CD4-positive, alpha-beta T cell treated with Interferon alpha-2 for 1 hour (primary cell): ENCODE measurements at places on chromosomes 3 and 15.

- no peak for DNase-seq
Measured at GRCh38 chr15:26941489-26941888, 29.5 kb upstream of the GABRG3 start.

- peak; percentile 61 for DNase-seq
Measured at GRCh38 chr3:32963871-32964270, 12.4 kb downstream of the CCR4 start.

DNA sequence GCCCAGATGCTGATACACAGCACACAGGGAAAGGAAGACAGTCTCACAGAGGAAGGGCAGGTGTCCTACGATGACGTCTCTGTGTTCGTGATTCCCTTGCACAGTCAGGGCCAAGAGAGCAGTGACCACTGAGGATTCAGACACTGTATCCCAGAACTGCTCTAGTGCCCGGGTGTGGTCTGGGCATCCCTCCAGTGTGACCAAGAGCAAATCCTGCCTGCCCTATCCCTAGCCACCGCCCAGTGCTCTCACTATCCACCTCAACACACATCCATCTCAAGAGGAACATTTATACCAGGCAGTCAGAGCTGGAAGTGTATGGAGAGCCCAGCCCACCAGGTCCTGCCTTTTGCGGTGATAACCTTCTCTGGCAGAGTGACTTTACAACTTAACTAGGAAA, 4.1 kb downstream of the PPM1M start:
- DNase-seq, result no peak

- no peak for DNase-seq
Measured at GRCh38 chr3:52006017-52006819, 10.5 kb upstream of the RPL29 start.

DNA sequence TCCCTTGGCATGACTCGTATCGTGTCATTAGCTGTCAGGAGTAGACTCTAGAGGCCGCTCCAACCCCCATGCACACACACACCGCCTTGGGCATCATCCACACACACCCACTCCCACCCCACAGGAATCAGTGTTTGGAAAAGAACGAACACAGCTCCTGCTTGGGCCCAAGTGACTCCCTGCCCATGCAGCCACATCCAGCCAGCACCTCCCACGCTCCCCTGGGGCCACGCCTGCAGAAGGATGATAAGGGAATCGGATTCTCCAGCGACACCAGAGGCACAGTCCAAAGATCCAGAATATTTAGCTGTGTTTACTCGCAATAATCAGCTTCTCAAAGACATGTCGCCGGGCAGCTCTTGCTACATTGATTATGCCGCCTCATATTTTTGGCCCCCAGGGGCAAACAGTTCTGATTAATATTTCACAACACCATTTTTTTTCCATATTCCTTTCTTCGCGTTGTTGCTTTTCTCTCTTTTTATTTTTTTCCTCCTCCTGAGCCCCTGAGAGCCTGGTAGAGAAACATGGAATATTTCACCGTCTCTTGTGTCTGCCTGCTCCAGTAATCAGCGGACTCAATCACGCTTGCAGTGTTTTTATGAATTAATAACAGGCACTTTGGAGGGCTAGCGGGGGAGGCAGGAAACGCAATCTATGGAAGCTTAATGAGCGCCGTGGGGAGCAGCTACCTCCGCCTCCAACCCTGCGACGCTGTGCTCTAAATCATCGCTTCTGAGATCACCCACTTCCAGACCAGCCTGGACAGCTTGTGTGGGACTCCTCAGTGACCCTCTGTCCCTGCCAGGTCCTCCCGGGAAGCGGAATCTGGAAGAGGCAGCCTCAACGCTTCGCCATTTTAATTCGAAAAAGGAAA, 221.4 kb downstream of the TLE3 start:
- no peak for DNase-seq

GRCh38 chr3:42443819-42444436, 33.5 kb upstream of the LYZL4 start:
- peak; percentile 70 for DNase-seq

GRCh38 chr3:55315396-55315795, 171.7 kb downstream of the WNT5A start:
- no peak for DNase-seq

DNA sequence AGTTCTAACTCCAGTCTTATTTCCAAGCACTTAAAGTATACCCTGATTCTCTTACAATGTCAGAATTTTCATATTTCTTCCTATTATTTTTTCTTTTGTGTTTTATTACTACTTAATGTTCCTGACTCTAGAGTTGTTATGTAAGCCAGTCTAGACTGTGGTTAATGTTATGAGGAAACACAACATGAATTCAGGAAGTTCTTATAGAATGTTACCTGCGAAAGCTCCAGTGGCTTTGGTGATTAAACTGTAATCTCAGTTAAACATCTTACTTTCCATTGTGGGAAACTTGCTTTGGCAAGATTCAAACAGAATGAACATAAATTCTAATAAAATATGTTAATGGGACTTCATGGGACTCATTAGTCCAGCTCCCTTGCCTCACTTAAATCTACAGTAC, 36.6 kb upstream of the CHL1 start:
- DNase-seq, result no peak

- DNase-seq, result peak; percentile 72
Measured at GRCh38 chr3:18725668-18726407, 300.7 kb upstream of the SATB1 start.

DNA sequence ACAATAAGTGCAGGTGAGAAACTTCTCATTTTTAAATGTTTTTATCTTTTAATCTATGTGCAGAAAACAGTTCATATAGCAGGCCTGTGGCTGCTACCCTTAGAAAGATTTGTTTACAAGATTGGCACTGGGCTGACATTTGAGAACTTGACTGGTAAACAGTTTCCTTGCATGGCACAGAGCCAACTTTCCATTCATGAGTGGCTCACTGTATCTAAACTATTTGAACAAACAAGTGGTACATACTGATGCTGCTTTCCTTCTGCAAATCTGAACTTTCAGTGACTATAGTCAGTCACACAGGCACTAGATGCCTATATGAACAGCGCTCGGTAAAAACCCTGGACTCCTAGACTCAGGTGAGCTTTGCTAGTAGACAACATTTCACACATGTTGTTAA, 6.3 kb upstream of the GTPBP8 start:
- DNase-seq, result peak; percentile 58

- DNase-seq, result no peak
Measured at GRCh38 chr3:66603151-66603611, 102.4 kb upstream of the LRIG1 start.

- no peak for DNase-seq
Measured at GRCh38 chr3:99972380-99973104, 141.8 kb downstream of the FILIP1L start.

DNA sequence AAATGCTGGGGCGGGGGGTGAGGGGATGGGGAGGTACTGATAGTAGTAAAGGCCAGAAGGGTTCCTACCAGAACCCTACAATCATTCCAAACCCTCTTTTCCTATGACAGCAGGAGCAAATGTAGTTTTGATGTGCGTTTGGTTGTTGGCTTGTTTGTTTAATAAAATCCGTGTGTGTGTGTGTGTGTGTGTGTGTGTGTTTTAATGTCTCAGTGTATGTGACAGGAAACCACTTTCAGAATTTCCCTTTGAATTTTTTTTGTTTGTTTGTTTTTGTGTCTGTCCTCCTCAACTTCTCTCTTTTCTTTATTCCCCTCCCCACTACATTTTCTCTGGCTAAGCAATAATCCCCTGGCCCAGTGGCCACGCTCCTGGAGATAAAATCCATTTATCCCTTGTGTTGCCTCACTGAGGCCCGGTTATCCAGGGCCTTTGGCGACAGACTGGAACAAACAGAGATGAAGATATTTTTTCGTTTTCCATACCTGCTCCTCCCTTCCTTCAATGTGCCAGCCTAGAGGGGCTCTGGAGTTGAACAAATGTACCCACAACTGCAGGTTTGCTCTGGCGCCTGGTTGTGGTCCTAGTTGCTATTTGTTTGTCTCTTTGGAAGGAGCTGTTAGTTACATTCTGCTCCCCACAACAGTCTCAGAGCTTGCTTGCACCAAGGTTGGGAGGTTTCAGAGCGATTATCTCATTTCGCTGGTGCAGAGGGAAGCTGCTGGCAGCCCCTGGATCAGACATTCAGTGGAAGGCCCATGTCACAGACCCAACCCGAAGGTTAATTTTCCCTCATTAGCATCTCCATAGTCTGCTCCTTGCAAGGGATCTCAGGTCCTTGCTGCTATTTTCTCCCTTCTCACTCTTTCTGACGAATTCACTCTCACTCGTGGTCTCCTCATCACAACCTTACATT, 17.9 kb downstream of the NR2F2 start:
- DNase-seq, result no peak

DNA sequence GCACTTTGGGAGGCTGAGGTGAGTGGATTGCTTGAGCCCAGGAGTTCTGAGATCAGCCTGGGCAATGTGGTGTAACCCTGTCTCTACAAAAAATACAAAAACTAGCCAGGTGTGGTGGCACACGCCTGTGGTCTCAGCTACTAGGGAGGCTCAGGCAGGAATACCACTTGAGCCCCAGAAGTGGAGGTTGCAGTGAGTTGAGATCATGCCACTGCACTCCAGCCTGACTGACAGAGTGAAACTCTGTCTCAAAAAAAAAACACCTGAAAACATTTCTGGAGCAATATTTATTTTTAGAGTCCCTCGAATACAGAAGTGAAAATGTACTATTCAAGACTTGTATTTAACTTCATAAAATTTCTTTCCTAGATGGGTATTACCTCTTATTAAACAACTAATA, 4.6 kb downstream of the SPCS1 start:
- no peak for DNase-seq

- no peak for DNase-seq
Measured at GRCh38 chr3:58897646-58898045, 152.2 kb downstream of the CFAP20DC start.

DNA sequence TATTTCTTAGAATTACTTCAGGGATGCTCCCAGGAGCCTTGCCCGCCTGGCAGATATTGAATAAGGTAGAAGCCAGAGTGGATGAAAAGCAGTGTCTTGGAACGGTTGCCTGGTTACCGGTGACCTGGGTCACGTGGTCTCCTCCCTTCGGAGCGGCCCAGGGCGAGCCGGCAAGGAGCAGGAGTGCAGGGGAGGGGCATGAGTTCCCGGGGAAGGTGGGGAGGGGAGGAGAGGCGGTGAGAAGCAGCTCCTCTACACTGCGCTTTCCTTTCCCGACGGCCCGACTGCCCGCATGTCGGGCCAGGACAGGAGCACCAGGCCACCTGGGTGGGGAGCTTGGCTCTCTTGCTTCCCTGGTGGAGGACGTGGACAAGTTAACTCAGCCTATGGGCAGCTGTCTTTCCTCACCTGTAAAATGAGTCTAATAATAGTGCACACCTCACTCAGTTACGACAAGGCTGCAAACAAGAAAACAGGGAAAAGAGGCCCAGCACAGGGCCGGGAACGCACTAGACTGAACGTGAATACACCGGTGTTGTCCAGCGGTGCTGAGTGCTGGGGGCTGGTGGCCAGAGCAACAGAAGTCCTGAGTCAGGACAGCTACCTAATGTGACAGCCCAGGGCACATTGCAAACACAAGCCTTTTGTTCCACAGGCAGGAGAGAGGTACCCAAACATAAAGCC, 198.3 kb downstream of the ADAMTS9 start:
- DNase-seq, result no peak

GRCh38 chr3:59064276-59064675, 14.5 kb upstream of the CFAP20DC start:
- DNase-seq, result no peak

GRCh38 chr3:67819447-67819846, 165.0 kb upstream of the SUCLG2 start:
- DNase-seq, result peak; percentile 24

GRCh38 chr3:35936571-35936970, 297.2 kb downstream of the ARPP21 start:
- no peak for DNase-seq

GRCh38 chr3:44955917-44956316, 20.1 kb downstream of the ZDHHC3 start:
- DNase-seq, result no peak

- no peak for DNase-seq
Measured at GRCh38 chr3:55434789-55435188, 52.3 kb downstream of the WNT5A start.

GRCh38 chr3:178703268-178703975, 167.2 kb downstream of the KCNMB2 start:
- no peak for DNase-seq

DNA sequence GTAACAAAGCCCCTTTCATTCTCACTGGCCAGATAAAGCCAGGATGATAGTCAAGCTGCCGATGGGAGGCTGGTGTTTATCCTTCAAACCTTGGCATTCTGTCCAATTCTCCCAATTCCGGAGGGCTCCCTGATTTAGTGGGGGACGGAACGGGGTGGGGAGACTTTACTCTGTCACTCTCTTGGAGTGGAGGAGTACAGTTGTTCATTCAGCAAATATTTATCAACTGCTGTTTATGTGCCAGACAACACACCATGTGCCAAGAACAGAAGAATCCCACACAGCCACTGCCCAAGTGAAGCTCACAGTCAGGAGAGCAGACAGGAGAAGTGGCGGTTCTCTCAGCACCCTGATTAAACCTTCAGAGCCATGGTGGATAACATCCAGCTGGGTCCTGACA, 63.3 kb downstream of the WNT5A start:
- no peak for DNase-seq

GRCh38 chr3:145673838-145674237, 487.1 kb downstream of the PLOD2 start:
- DNase-seq, result no peak

DNA sequence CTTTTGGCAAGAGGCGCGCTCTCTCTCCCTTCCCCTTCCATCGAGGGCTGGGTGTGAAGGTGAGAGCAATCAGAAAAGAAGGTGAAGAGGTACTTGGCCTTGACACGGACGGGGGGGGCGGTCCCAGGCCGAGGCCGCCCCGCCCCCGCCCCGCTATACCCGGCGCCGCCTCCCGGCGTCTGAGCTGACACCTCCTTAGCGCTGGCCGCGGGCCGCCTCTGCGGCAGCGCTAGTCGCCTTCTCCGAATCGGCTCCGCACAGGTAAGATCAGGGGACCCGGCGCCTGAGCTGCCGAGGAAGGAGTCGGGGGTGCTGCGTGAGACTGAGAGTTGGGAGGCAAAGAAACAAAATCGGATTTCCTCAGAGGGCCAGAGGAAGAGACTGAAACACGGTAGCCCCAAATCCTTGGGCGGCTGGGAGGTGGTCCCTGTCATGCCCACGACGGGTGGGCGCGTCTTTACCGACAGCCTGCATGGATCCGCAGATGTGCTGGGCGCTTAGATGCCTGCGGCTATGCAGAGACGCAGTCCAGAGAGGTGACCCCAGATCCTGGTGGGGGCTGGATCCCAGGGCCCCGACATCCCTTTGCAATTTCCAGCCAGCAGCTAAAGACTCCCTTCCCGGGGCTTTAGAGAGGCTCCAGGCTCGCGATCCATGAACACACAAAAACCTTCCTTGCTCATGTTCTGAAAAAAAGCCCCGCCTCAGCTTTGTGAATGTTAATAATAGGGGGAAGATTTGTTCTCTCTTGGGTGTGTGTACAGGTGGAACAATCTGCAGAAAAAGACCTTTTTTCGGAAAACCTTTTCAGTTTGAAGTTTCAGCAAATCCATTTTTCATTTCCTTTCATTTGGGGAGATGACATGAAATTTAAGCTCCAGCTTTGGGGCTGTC, at the start of gene ENTPD3:
TSS of gene ENTPD3 (plus strand) at position 184 of the 894 bp plus-strand sequence. CDS start 874 bp downstream, outside the sequence.
- peak; percentile 28 for DNase-seq

GRCh38 chr3:37423825-37424224, 249.4 kb upstream of the LRRFIP2 start:
- DNase-seq, result no peak
